ENCODE measurements at places on chromosomes 1 and 21. TPM values are rescaled to one million over a fixed set of nuclear protein-coding genes. Genes with fewer than 3 reads are reported as not detected.
A peak's percentile ranks its signal among the peaks of the same experiment; 100 is the strongest.

C1QB gene
- 54.6 TPM for total RNA-seq

C1orf53 gene
- 10.2 TPM for total RNA-seq

CLK2 gene
- total RNA-seq = 40.1 TPM

CRTC2 gene
- 20.4 TPM for total RNA-seq

PRELP gene
- total RNA-seq = 65.0 TPM

- DNase-seq = peak; percentile 98
These were observed 59.8 kb upstream of the ACOT11 start for GRCh38 chr1:54488065-54488750.

DNA sequence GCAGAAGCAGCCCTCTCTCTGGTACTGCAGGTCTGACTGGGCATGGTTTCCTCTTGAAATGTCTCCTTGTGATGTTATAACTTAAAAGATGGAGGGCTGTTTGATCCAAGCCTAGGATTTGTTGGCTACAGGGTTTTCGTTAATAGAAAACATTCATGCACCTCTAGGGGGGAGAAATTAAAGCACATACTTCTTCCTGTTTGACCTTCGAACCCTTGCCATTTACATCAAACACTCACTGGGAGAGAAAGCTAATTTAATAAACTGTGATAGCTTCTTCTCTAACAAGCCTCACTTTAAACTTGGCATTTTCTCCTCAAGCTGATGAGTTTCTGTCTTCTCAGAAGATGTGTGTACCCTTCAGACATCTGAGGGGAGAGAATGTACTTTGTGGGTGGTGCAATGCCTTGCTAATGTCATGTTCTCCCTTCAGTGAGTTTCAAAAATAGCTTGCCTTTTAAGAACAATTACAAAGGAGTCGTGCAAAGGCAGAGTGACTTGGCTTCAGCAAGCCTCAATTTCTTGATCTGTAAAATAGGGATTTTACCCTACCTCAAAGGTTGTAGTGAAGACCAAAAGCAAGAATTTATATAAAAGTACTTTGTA is 20.4 kb downstream of the CACHD1 start:
- no peak for DNase-seq

DNA sequence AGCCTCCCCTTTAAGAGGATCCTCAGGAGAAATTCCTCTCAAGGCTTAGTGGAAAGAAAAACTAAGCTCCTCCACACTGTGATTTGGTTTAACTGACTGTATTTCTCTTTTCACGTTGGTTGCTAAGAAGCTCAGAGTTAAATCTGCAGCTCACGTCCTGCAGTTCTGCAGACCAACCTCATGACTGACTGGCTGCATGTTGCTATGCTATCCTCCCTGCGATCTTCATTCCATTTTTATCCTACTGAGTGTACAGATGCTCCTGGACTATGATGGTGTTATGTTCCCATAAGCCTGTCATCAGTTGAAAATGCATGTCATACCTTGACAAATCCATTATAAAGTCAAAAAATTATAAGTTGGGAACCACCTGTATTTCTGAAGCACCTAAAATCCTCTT is 34.6 kb downstream of the FAM163A start:
- peak; percentile 4 for DNase-seq

GRCh38 chr1:25549273-25550154 is 6.1 kb downstream of the LDLRAP1 start:
- no peak for DNase-seq

DNA sequence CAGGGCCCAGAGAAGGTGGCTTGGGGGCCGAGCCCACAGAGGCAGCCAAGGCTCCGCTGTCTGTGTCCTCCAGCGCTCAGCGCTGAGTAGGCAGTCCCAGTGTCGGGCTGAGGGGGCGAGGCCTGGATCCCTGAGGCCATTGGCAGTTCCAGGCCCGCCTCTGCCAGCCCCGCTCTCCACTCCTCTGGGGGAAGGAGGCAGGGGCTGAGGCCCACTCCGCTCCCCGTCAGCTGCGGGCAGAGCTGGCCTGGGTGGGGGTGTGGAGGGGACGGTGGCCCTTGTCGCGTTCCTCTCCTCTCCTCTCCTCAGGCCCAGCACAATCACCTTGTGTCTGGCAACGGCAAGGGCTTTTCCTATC is 132.8 kb downstream of the CASZ1 start:
- DNase-seq = no peak

GRCh38 chr21:36149788-36150711 is 6.6 kb upstream of the DOP1B start:
- DNase-seq = no peak

DNA sequence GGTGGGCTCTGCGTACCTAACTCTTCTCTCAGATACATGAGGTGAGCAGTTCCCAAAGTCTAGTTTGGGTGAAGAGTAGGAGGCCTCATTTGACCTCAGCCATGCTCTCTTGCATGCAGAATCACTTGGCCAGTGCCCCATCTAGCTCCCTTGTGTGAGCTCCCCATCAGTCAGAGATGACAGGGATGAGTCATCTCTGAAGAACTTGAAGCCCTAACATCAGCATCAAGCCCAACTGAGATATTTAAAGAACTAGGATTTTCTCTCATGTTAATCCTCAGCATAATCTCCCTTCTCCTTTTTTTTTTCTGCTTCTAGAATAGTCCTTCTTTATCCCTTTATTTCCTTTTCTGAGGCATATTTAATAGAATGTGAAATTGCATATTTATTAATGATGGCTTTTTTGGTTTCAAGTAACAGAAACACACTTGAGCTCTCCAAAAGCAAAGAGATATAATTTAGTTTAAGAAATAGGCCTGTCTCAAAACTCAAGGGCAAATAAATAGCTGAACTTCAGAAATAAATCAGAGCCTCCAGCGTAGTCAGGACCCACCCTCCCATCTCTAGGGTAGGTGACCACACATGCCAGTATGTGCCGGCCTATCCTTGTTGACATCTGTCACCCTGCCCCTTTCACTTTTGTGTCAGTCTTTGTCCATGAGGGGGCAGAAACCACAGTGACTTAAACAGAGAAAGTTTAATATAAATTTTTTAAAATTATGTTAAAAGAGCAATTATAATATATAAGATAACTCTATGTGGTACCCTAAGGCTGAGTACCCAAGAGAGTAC is 112.3 kb downstream of the TSEN15 start:
- no peak for DNase-seq

- no peak for DNase-seq
These were observed 239.1 kb upstream of the SGIP1 start for GRCh38 chr1:66294707-66295370.

- DNase-seq = no peak
These were observed 26.2 kb downstream of the SMG7 start for GRCh38 chr1:183498342-183498991.

- DNase-seq = peak; percentile 98
These were observed at the start of the genes CFAP57 and EBNA1BP2 for GRCh38 chr1:43171876-43172526. Gene CFAP57 (plus strand): TSS chr1:43172330. CDS start chr1:43172754, 424 bp downstream. Gene EBNA1BP2 (minus strand): TSS chr1:43172290. CDS start chr1:43172118, 172 bp downstream.

- peak; percentile 37 for DNase-seq
These were observed 4.2 kb upstream of the LINGO4 start for GRCh38 chr1:151809290-151809984.

DNA sequence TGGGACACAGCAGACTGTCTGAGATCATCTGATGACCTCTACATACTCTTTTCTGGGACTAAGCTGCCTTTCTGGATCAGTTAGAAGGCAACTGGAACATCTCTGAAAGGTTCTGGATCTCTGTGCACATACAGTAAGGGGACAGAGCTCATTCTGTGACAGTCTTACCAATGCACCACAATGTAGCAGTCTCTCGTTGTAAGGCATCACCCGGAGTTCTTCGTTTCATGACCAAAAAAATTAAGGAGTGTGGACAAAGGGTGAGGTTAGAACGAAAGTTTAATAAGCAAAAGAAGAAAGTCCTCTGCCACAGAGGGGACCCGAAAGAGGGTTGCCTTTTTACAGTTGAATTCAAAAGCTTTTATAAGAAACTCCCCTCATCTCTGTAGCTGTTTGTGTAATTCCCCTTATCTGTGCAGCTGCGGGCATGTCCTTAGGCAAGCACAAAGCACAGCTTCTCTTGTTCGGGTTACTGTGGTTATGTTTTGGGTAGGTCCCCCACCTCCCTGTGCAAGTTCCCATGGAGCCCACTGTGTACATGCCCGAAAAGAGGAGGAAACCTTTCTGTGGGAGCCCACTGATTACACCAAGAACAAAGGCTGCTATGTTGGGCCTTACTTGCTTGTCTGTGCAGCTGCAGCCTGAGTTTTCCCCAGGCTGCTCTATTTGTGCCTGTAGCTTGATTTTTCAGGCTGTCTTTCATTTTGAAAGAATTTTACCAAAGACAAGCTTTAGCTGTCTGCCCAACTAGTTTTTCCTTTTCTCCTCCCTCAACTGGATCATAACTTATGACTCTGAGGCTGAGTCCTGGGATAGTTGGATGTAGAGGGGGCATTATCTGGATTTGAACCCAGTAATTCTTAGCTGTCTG is 53.1 kb upstream of the CACNA1E start:
- DNase-seq = no peak

- DNase-seq = no peak
These were observed 4.0 kb upstream of the GJC2 start for GRCh38 chr1:228145463-228146416.

DNA sequence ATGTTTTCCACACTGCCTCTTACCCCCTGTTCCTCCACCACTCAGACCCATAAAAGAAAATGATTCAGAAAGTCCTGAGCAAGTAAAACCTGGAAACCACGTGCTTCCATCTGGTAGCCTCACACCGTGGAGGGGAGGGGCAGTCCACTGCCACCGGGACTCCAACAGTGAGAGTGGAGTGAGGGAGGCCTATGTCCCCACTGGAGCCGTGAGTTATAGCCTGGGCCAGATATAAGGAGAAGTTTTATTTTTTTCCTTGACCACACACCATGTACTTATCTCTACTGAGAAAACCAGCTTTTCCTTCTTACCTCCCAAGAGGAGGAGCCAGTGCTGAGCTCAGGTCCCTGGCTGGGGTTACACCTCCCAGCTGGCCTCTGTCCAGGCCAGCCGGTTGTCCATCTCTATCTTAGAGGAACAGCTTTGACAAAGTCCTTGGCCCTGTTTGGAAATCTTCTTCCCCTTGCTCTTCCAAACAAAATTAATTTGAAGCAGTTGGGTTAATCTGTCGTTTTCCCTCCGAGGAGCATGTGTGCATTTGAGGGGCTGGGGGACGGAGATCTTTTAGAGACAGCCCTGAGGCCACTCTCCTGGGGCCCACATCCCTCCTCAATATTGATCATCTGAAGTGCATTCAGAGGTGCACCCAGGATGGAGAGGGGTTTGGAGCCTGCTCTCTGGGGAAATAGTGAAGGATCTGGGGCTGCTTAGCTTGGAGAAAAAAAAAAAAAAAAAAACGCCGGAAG is 49.1 kb upstream of the SERBP1 start:
- DNase-seq = no peak

- DNase-seq = peak; percentile 84
These were observed 26.1 kb downstream of the MAN1C1 start for GRCh38 chr1:25642574-25643108.

DNA sequence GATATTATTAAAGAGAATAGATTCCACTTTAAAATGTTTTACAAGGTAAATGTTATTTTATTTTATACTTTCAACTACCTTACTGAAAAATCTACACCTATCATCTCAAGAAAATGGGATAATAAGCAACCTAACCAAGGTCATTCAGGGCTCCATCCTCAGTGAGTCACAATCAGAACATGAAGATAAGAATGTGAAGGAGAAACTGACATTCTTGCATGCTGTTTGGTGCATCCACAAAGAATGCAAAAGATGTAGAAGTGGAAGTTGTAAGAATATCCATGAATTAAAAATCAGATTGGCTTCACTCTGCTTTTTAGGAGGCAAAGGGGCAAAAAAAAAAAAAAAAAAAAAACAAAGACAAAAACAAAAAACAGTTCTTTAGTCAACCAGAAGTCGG is 6.5 kb downstream of the WARS2 start:
- no peak for DNase-seq

- DNase-seq = no peak
These were observed 57.0 kb downstream of the CAMTA1 start for GRCh38 chr1:6842301-6842700.

- no peak for DNase-seq
These were observed 118.0 kb downstream of the CASZ1 start for GRCh38 chr1:10678402-10678801.

DNA sequence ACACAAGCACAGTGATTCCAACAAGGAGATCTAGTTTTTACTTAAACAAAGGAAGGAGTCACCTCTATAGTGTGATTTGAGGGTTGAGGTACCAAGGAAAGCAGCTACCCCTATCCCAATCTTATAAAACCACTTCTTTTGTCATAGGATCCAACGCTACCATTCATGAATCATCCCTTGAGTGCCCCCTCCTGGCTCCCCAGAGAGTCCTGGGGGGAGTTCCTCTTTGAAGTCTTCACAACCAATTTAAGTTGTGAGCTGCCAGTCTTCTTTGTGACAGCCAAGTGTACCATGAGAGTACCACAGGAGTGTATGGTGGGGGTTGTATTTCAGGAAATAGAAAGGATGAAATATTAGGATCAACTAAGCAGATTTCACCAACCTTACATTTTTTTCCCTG is 39.1 kb upstream of the NHLH2 start:
- DNase-seq = no peak

DNA sequence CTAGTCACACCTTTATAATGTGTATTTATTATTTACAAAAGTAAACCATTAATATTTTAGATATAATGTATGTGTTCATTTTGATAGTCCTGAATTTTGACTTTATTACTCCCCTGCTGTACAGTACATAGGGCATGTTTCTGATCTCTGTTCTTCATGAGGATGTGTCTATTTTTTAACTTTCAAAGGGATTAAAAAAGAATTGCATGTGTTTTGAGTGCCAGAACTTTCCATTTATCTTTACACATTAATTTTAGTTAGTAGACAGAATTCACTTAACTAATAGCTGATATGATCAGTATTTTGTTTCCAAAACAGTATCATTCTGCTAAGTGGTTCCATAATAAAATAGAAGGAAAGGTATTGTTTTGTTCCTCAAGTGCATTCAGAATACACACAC is 3.1 kb downstream of the PBX1 start:
- DNase-seq = no peak

DNA sequence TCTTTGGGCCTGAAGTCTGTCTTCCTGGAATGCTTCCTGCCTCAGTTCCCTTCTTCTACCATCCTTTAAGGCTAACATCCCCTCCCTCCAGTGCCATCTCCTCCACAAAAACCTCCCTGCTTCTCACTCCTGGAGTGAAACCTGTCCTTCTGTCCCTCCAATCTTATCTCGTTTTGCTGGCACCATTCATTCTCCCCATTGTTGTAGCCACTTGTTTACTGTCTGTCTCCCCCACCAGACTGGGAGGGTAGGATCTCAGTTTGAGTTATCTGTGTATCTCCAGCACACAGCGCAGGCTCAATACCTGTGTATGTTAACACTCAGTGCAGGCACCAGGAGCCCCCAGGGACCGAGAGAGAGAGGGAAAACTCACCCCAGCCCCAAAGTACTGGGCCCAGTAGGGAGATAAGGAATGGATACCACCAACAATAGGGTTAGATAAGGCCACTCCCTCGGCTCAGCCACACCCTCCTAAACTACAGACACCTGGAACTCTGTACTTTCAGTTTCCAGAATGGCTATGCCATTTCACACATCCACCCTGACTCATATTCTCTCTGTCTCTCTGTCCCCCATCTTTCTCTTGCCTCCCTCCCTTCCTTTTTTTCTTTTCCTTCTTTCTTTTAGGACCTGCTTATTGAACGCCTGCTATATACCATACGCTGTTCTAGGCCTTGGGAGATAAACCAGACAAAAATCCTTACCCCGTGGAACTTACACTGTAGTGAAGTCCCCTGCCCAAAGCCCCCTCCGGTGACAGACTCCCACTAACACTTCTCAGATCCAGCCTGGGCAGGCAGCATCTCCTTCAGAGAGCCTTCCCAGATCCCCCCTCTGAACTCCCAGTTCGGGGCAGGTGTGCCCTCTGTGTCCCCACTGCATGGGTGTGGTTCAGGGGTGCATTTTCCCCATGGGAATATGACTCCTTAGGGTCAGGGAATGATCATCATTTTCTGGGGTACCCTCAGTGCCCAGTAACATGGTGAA is 3.3 kb upstream of the SSBP3 start:
- DNase-seq = no peak

GRCh38 chr1:112583366-112583765 is 35.6 kb downstream of the ST7L start:
- no peak for DNase-seq

All from lower leg skin (tissue), 4 donors.